CD4-positive, alpha-beta T cell treated with Interleukin-12 subunit alpha and Interleukin-12 subunit beta, for 1 hour (primary cell): ENCODE measurements at places on chromosomes 4 and X.
A peak's percentile ranks its signal among the peaks of the same experiment; 100 is the strongest.

GRCh38 chr4:185597532-185598188 is 62.4 kb upstream of the PDLIM3 start:
- DNase-seq = peak; percentile 66

DNA sequence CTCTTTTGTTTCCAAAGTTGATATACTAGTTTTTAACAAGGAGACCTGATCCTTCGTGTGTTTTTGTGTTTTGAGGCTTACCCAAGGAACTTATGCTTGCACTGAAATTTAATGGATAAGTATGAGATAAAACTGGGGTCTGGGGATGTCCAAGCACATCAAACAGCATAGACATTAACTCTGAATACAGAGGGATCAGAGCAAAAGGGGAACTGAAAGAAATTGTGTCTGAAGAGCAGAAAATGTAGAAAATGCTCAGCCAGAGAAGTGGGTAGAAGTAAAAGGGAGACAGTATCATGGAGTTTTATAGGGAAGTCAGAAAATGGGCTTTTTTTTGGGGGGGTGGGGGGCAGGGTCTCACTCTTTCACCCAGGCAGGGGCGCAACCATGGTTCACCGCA is 695.4 kb downstream of the ARAP2 start:
- no peak for DNase-seq

DNA sequence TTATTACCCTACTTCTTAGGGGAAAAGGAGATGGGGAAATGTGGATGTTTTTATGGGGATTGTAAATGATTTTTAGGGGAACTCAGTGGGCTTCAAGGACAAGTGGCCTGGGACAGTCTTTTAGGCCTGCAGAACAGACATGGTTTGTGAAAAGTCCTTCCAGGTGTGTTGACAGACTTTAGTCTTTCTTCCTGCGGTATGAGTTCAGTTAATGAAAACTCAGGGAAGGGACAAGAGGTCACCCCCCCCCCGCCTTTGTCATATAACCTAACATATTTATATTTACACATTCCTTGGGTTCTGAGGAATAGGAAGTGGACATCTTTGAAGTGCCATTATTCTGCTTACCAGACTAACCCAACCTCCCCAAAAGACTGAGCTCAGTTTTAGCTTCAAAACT is 31.8 kb downstream of the METAP1 start:
- DNase-seq = no peak

DNA sequence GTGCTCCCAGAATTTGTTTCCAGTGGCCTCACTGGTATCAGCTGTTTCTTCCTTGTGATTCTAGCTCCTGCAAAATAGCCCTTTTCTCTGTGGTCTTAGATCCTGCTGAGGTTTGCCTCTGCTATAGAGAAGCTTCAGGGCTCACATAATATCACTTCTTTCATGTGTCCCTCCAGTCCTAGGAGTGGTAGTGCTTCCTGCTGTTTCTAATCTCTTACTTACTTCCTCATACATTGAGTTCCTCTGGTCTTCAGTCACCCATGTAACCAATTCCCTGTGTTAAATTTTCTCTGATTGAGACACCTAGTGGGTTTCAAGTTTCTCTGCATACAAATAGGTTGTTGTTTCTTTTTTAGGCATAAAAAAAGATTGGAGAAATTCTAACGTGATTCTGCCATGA is 1567.9 kb downstream of the ARAP2 start:
- DNase-seq = no peak

GRCh38 chr4:10066206-10066605 is 44.9 kb upstream of the SLC2A9 start:
- no peak for DNase-seq

GRCh38 chr4:173121076-173121561 is 47.5 kb upstream of the GALNT7 start:
- no peak for DNase-seq

GRCh38 chr4:123427951-123428350 is 31.4 kb downstream of the SPRY1 start:
- DNase-seq = no peak

DNA sequence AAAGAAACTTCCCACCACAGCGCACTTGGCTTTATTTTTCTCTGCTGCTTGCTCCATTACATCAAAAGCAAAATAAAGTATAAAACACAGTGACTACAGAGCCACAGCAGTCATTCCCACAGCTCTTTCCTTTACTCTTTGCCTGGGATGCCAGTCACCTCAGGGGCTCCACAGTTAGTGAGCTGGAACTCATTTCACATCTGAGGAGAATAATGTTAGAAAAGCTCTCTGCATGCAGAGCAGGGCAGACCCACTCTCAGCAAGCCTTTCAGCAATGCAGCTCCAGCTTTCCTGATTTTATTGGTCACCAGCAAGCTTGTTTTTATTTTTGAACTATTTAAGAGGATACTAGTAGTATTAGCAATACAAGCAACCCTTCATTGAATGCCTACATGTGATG is 13.8 kb downstream of the GRXCR1 start:
- no peak for DNase-seq

DNA sequence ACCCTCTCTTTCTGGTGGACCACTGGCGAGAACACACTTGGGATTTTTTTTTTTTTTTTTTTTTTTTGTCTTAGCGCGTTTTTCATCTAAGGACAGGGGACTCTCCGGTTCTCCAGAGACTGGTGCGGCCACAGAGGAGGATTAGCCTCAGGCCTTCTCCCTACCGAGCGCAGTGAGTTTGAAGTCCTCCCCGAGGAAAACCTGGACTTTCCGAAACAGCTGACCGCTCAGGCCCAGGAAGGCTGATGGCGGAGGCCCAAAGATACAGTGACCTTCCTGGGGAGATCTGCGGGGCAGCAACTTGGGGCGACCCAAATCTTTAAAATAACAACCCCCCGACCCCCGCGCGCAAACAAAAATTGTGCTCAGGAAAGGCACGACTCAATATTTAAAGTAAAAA is 9.2 kb downstream of the NKX3-2 start:
- no peak for DNase-seq

DNA sequence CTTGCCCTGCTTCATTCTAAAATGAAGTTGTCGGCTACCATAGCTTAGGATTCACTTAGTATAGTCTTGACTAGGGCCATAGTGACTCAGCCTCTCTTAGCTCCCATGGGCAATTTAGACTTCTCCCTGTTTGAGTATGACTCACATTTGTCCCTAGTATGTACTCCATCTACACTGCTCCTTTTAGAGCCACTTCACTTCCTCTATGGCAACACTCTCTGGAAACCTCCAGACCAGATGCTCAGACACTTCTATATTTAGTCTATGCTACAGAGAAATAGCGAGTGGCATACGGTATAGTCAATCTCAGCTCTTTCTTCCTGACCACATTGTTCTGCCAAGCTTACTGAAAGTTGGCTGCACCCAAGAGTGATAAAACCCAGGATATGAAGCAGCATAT is 11.2 kb downstream of the MEPE start:
- DNase-seq = peak; percentile 7

- no peak for DNase-seq
Observed at GRCh38 chr4:152316969-152317368, 218.9 kb downstream of the FBXW7 start.

- DNase-seq = no peak
Observed at GRCh38 chr4:5970381-5971077, 47.7 kb downstream of the C4orf50 start.

- DNase-seq = no peak
Observed at GRCh38 chr4:8478801-8479744, 38.5 kb downstream of the TRMT44 start.

DNA sequence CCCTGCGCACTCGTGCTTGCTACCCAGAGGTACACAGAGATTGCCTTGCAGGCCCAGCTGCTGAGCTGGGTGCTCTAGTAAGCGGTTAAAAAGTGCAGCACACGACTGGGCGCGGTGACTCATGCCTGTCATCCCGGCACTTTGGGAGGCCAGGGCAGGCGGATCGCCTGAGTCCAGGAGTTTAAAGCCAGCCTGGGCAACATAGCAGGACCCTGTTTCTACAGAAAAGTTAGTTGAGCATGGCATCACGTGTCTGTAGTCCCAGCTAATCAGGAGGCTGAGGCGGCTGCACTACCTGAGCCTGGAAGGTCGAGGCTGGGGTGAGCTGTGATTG is 5.5 kb downstream of the UVSSA start:
- no peak for DNase-seq

DNA sequence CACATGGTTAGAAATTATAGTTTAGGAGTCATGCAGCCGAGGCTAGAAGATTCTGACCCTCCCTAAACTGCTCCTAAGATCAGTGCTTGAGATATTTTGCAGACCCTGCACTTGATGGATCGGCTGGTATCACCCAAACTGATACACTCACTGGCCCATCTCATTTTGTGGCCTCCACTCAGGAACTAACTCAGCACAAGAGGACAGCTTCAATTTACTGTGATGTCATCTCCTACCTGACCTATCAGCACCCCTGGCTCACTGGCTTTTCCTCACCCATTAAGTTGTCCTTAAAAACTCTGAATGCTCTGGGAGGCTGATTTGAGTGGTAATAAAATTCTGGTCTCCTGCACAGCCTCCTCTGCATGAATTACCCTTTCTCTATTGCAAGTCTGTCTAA is 450.9 kb downstream of the PCDH10 start:
- no peak for DNase-seq

GRCh38 chr4:124941267-124941666 is 228.7 kb upstream of the ANKRD50 start:
- DNase-seq = no peak

GRCh38 chrX:102651242-102652011 is at the start of gene GPRASP1:
Gene GPRASP1, plus strand, starts transcription at chrX:102651483. Its CDS starts 2,431 bp downstream, at chrX:102653914.
- DNase-seq = peak; percentile 71

GRCh38 chr4:57018980-57019379 is 40.3 kb downstream of the POLR2B start:
- DNase-seq = no peak

DNA sequence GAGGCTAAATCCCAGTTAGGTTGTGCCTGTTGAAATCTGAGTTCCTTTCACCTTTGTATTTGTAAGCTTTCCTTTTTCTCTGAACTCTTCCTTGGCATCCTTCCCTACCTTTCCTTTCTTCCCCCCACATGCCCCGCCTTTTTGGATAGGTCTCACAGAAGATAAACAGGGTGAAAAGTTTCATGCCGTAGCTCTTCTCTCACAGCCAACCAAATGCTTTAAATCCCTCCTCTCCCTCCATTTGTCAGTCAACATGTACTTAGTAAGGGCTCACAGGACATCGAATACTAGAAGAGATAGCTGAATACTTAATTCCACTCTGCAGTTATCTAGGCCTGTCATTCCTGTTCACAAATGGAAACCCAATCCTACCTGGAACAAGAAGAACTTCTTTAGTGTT is 107.1 kb upstream of the BMPR1B start:
- DNase-seq = no peak

DNA sequence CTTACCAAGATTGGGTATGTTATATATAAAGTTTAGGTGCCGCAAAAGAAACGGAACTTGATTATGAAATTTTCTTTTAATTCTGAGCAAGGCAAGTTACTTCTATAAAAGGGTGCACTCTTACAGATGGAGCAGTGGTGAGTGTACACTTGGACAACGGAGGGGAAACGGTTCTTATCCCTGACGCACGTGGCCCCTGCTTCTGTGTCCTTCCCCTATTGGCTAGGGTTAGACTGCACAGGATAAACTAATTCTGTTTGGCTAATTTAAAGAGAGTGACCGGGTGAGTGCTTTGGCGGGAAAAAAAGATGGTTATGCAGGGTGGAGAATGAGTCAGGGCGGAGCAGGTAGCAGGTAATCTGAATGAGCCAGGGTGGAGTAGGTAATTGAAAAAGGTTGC is 149.5 kb downstream of the GC start:
- no peak for DNase-seq

GRCh38 chrX:76148753-76149152 is 24.1 kb upstream of the PBDC1 start:
- DNase-seq = peak; percentile 61

GRCh38 chr4:184893801-184894571 is 68.2 kb upstream of the ACSL1 start:
- no peak for DNase-seq

DNA sequence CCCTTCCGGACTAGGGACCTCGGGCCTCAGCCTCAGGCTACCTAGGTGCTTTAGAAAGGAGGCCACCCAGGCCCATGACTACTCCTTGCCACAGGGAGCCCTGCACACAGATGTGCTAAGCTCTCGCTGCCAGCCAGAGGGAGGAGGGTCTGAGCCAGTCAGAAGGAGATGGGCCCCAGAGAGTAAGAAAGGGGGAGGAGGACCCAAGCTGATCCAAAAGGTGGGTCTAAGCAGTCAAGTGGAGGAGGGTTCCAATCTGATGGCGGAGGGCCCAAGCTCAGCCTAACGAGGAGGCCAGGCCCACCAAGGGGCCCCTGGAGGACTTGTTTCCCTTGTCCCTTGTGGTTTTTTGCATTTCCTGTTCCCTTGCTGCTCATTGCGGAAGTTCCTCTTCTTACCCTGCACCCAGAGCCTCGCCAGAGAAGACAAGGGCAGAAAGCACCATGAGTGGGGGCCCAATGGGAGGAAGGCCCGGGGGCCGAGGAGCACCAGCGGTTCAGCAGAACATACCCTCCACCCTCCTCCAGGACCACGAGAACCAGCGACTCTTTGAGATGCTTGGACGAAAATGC is at the start of gene WAS:
Gene WAS, plus strand, starts transcription at position 389 of the 572 bp plus-strand sequence. Its CDS starts 55 bp downstream, at position 444.
- peak; percentile 64 for DNase-seq

- DNase-seq = no peak
Observed at GRCh38 chrX:45818913-45819312, 618.2 kb upstream of the DIPK2B start.

DNA sequence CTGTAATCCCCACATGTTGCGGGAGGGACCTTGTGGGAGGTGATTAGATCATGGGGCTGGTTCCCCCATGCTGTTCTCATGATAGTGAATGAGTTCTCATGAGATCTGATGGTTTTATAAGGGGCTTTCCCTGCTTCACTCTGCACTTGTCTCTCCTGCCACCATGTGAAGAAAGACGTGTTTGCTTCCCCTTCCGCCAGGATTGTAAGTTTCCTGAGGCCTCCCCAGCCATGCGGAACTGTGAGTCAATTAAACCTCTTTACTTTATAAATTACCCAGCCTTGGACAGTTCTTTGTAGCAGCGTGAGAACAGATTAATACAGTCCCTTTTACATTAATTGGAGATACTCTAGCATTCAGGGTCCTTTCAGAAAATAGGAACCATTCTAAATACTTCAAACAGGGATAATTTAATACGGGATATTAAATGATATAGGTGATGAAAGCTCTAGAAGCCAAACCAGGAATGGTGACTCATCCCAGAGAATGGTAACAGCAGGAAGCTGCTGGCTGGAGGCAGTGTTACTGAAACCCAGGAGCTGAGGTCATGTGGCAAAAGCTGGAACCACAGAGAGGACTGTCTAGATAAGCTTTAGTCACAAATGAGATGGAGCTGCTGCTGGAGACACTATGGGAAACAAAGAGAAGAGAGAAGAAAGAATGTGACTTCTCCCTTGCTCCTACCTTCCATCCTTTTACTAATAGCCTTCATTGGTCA is 57.3 kb downstream of the GSTCD start:
- no peak for DNase-seq
